ENCODE measurements at places on chromosomes 13 and 19.

DNA sequence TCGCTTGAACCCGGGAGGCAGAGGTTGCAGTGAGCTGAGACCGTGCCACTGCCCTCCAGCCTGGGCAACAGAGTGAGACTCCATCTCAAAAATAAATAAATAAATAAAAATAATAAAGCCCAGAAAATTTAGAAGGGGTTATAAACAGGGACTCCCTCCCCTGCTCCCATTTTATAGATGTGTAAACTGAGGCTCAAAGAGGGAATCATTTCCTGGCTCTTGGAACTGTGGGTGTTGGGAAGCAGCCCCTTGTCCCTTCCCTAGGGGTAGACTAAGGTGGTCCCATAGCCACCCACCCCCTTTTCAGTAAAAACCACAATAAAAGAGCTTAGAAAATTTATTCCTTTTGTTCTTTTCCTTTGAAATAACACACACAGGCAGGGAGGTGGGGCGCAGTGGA is 6.2 kb upstream of the SLC25A41 start:
- DNase-seq = no peak
- no peak overlapping the region for H3K27ac ChIP-seq
- H3K27me3 ChIP-seq = no peaks in the 10 kb centered on the region
- no peaks in the 10 kb centered on the region for H3K4me1 ChIP-seq
- no peak overlapping the region for H3K4me3 ChIP-seq

DNA sequence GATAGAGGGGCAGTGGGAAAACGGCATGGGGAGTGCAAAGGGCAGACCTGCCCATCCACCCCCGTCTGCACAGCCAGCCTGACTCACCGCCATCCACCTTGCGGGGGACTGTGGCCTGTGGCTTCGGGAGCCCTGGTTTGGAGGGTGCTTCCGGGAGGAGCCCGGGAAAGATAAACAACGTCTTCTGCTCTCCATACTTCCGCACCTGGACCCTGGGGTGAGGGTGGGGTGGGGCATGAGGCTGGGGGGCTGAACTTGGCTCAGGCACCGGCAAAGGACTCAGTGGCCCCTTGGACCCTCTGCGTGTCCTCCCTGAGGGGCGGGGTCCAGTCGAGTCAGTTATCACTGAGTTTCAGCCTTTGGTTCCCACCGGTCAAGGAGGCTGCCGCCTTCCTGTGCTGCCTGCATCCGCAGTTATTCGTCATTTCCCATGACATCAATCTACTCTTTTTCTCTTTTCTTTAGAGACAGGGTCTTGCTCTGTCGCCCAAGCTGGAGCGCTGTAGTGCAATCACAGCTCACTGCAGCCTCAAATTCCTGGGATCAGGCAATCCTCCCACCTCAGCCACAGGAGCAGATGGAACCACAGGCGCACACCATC is 3.2 kb downstream of the GPR108 start:
- peaks cover 11% of the 10 kb centered on the region for H3K36me3 ChIP-seq
- peaks cover 39% of the 10 kb centered on the region for H3K4me1 ChIP-seq
- no peak for DNase-seq
- H3K27ac ChIP-seq = no peak overlapping the region

DNA sequence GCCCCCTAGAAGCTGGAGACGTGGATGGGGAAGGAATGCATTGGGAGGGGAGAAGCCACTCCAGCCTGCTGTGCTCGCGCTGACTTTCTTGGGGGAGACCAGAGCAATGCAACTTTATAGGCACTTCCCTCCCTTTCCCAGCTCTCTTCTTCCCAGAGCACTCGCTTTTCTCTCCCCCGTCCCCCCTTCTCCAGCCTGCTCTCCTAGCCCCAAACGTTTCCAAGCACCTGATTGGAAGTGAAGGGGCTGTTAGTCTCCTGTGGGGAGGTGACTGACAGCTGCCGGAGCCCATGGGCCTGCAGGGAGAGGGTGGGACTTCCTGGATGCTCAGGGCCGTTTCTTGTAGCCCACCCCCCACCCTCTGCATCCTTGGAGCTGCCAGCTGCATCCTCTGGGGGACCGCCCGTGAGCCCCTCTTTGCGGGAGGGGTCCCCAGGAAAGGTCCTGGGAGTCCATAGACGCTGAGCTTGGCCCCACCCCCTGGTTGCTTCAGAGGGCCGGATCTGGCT is 2.5 kb downstream of the HDGFL2 start:
- DNase-seq = no peak
- peak overlapping the region; percentile 98 for H3K4me3 ChIP-seq
- peak overlapping the region; percentile 16 for H3K27ac ChIP-seq
- no peaks in the 10 kb centered on the region for H3K27me3 ChIP-seq
- peaks cover 35% of the 10 kb centered on the region for H3K4me1 ChIP-seq
- peaks cover 37% of the 10 kb centered on the region for H3K36me3 ChIP-seq

DNA sequence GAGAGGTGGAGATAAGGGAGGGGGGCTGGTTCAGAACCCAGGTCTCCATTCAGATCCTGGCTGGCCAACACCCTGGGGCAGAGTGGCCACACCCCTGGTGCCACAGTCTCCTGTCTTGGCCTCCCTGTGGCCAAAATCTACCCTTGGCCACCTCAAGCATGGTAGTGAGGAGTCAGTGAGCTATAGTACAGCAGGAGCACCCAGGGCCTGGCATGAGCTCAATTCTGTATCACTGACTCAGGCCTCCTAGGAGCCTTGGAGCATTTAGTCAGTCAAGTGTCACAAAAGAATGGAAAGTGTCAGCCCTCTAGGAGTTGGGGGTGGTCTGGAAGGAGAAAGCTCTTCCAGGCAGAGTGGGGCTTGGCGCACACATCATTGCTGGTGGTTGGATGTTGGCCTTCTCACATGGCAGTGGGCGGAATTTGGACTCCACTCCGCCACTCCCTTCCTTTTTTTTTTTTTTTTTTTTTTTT is 6.6 kb upstream of the CD79A start:
- peaks cover 68% of the 10 kb centered on the region for H3K4me1 ChIP-seq
- H3K4me3 ChIP-seq = no peak overlapping the region
- H3K36me3 ChIP-seq = peaks cover 61% of the 10 kb centered on the region
- H3K27me3 ChIP-seq = no peaks in the 10 kb centered on the region

GRCh38 chr13:103730407-103730806 is 664.2 kb upstream of the SLC10A2 start:
- peak; percentile 62 for DNase-seq
- H3K27me3 ChIP-seq = no peaks in the 10 kb centered on the region
- H3K4me1 ChIP-seq = no peaks in the 10 kb centered on the region
- no peak overlapping the region for H3K27ac ChIP-seq
- no peaks in the 10 kb centered on the region for H3K36me3 ChIP-seq
- no peak overlapping the region for H3K4me3 ChIP-seq

DNA sequence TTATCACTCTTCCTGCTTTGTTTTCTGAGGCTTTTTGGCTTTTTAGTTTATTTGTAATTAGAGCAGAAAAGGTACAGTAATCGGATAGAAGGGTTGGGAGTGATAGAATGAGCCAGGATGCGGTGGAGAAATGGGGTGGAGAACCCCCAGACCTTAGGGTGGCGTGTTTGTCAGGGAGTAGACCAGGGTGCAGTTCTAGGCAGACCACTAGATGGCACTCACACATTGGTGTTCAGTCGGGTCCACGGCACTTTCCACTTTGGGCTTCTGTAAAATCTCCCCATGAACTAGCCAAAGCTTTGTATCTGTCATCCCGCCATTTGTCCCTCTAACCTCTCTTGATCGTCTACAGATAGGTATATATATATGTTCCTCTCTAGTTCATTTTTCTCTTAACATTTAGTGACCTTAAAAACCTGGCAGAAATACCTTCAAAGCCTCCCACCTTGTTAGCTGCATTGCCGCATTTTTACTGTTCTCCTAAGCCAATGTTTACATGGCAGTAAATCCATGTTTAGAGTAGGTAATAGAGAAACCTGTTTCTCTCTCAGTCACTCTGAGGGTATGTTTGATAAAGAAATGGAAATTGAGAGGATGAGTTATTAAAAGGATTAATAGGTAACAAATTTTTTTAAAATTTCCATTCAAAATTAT is 154.9 kb downstream of the TM9SF2 start:
- peaks cover 28% of the 10 kb centered on the region for H3K4me1 ChIP-seq
- no peak overlapping the region for H3K4me3 ChIP-seq
- no peaks in the 10 kb centered on the region for H3K27me3 ChIP-seq
- DNase-seq = peak; percentile 67
- no peak overlapping the region for H3K27ac ChIP-seq
- H3K36me3 ChIP-seq = no peaks in the 10 kb centered on the region

- peaks cover 12% of the 10 kb centered on the region for H3K27me3 ChIP-seq
- H3K4me1 ChIP-seq = no peaks in the 10 kb centered on the region
- H3K36me3 ChIP-seq = no peaks in the 10 kb centered on the region
- H3K4me3 ChIP-seq = no peak overlapping the region
- no peak for DNase-seq
- H3K27ac ChIP-seq = no peak overlapping the region
Observed at GRCh38 chr13:31538067-31539042, 201.0 kb upstream of the RXFP2 start.

- H3K4me1 ChIP-seq = peaks cover 17% of the 10 kb centered on the region
- H3K4me3 ChIP-seq = peak overlapping the region; percentile 73
- H3K27ac ChIP-seq = peak overlapping the region; percentile 39
- H3K27me3 ChIP-seq = peaks cover 55% of the 10 kb centered on the region
- DNase-seq = no peak
- H3K36me3 ChIP-seq = no peaks in the 10 kb centered on the region
Observed at GRCh38 chr19:48513289-48514122, 1.9 kb upstream of the LMTK3 start.

DNA sequence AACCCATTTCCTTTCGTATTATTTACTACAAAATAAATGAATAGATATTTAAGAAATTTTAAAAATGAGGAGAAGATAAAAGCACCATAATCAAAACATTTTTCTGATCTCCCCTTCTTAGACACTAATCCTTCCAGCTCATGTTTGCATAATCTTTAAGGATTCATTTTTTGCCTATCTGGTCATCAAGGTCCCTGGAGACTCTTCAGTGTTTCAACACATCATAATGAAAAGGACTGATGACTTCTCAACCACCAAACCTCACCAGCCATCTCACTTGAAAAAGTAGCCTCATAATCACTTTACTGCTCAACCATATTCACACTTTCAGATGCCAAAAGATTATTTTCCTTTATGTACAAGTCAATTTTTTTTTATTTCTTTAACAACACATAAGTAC is 80.1 kb downstream of the DCLK1 start:
- no peaks in the 10 kb centered on the region for H3K27me3 ChIP-seq
- DNase-seq = no peak
- H3K4me3 ChIP-seq = no peak overlapping the region
- H3K4me1 ChIP-seq = peaks cover 8% of the 10 kb centered on the region

DNA sequence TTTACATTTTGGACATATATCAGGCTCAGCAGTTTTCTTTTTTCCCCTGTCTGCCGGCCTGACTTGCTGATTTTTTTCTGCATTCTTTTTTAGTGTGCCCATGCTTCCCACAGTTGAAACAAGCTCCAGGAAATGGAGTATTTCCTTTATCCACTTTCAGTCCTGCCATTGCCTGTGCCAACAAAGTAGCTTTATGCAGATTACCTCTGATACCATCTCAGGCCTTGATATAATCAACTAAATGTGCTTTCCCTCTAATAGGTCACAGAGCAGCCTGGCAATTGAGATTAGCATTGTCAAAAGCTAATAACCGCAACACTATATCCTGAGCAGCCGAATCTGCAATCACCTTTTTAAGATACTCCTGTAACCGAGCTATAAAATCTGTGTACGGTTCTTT is 9.2 kb downstream of the MRPS12 start:
- H3K4me1 ChIP-seq = peaks cover 5% of the 10 kb centered on the region
- no peaks in the 10 kb centered on the region for H3K27me3 ChIP-seq
- DNase-seq = no peak
- no peak overlapping the region for H3K27ac ChIP-seq
- no peak overlapping the region for H3K4me3 ChIP-seq

DNA sequence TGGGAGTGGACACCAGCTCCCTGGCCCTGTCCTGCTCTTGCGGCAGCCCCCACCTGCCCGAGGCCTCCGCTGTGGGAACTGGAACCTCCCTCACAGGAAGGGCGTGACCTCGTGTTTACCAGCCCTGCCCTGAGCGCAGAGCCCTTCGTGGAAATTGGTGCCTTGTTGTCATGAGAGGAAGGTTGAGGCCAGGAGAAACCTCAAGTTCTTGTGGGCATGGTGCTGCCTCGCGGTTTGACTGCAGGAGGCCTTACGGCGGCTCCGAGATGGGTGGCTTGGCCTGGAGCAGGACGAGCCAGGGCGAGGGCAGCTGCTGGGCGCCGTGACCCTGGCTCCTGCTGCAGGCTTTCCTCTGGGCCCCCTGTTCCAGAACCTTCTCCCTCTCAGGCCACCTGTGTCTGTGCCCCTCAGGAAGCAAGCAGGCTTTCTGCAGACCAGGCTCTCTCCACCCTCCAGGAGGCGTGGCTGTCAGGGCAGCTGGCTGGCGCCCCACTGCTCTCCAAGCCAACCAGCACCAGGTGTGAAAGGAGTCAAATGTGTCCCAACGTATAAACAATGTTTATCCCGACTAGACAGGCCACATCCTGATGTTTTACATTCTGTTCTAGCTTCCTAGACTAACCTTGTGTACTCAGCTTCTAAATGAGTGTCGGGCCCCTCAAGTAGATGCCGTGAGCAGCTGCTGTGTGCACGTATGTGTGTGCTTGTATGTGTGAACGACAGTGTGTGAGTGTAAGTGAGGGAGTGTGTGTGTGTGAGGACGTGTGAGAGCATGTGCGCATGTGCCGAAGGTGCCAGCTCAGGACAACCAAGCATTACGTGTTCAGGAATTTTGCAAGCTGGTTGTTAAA is 10.4 kb upstream of the RASA3 start:
- DNase-seq = no peak
- H3K27me3 ChIP-seq = no peaks in the 10 kb centered on the region
- no peak overlapping the region for H3K27ac ChIP-seq
- no peaks in the 10 kb centered on the region for H3K4me1 ChIP-seq

All from left ventricle myocardium inferior (tissue), 1 donor.